ENCODE measurements at places on chromosomes 13 and 19.

- no peak for DNase-seq
These were observed 262.6 kb upstream of the RXFP2 start for GRCh38 chr13:31476753-31477152.

DNA sequence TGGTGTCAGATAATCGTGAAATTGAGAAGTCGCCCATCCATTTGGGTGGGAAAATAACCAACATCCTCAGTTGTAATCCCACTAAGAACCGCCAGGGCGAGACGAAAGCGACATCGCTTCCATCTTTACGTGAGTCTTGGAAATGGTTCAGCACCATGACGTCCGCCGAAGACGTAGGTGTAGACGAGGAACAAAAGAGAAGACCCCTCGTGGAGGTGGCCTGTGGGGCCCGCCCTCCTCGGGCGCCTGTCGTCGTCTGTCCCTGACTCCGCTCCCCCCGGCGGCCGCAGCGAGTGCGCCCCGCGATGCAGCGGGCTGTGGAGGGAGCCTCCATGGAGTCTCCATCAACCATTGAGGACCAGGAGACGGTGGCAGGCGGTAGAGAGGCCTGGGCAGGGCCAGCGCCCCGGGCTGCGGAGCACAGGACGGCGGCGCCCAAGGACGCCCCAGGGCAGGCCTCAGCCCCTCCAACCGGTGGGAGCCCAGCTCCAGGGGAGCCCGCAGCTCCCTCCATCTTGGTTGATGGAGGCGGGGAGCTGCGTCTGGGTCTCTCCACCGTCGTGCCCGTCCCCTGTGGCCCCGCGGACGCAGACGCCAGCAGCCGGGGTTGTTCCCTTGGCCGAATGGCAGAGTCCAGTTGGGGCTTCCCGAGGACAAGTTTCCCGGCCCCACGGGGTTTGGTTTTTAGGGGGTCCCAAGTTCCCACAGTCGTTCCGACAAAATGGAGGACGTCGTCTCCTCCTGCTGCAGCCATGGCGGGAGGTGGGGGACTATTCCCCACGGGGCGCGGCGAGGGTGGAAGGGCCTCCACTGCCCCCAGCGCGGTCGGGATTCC lies 990 bp upstream of the ZMYM2 start:
- peak; percentile 80 for DNase-seq

DNA sequence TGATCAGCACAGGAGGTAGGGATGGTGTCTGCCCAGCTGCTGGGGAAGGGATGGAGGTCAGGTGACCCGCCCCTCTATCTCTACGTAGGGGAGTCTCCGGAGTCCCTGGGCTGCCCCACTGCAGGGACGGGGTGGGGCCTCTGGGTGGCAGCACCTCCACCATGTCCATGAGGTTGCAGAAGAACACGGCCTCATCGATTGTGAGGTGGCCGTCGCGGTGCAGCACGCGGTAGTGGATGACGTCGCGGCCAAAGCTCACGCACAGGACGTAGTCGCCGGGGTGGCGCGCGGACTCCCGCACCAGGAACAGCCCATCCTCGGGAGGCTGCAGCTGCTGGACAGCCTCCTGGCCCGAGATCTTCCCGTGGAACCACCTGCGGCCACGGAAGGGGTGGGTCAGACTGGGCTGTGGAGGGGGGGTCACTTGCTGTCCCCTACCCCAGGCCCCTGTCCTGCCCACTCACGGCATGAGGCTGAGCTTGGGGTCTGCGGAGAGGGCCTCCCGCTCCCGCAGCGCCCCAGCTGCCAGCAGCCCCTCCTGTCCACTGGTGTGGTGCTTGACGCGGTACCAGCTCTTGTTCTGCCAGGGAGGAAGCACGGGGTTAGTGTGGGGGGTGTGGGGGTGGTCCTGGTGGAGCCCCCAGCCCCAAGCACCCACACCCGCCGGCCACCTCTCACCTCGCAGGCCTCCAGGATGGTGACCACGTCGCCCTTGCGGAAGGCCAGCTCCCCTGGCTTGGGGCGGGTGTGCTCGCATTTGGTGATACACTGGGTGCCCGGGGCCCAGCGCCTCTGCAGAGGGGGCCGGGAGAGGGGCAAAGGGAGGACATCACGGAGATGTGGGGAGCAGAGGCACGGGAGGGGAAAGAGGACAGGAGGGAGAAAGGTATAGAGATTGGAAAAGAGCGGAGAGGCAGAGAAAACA lies 2.3 kb downstream of the MATK start:
- peak; percentile 6 for DNase-seq

- DNase-seq = no peak
These were observed 8.4 kb downstream of the PPP1R14A start for GRCh38 chr19:38247734-38248268.

GRCh38 chr13:37397535-37397934 lies 201.0 kb downstream of the POSTN start:
- no peak for DNase-seq

- DNase-seq = no peak
These were observed 3.8 kb downstream of the KCTD12 start for GRCh38 chr13:76882431-76882830.

GRCh38 chr13:112114391-112114790 lies 47.4 kb downstream of the SOX1 start:
- DNase-seq = no peak

GRCh38 chr19:18894254-18895037 lies 1.5 kb downstream of the CERS1 start:
- no peak for DNase-seq

GRCh38 chr13:36430247-36431203 lies 1.8 kb upstream of the CCNA1 start:
- no peak for DNase-seq

DNA sequence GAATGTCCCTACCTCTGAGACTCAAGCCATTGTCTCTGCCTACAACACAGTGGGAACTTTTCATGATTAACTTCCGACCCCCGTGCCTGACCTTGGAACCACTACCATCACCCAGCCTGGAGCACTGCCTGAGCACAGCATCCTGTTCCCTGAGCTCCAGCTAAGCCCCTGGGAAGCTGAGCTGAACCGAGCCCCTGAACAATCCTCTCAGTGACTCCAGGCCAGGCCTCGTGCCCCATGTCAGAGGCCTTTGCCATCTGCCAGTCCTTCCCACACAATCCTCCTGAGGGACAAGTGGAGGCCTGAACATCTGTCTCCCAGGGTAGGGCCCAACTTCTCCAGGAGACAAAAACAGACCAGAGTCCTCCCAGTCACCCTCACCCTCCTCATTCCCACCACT lies 17.5 kb downstream of the CEACAM3 start:
- DNase-seq = no peak

DNA sequence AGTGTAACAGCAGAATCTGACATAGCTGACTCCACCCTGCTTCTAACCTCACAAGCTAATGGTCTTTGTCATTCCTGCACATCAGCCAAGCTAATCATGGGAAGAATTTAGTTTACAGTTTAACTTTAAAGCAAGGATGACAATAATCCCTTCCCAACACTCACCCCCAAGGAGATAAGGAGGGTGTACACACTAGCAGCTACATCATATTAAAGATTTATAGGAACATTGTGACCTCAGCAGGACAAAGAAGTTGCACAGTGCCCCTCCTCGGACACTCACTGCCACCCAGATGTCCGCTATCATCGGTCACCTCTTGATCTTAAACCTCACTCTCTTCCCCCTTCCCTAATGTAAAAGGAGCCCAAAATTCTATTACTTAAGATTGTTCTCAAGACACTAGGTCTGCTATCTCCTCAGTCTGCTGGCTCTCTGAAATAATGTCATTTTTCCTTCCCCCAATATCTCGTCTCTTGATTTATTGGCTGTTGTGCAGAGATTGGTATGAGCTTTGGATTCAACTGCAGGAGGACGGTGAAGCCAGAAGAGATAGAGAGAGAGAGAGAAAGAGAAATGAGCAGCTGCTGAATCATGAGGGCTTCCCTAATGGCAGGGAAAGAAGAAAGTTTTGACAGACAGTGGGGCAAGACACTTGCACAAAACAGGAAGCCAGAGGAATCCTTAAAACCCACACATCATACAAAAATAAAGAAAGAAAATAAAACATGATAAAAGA lies 17.5 kb upstream of the FFAR2 start:
- DNase-seq = no peak

DNA sequence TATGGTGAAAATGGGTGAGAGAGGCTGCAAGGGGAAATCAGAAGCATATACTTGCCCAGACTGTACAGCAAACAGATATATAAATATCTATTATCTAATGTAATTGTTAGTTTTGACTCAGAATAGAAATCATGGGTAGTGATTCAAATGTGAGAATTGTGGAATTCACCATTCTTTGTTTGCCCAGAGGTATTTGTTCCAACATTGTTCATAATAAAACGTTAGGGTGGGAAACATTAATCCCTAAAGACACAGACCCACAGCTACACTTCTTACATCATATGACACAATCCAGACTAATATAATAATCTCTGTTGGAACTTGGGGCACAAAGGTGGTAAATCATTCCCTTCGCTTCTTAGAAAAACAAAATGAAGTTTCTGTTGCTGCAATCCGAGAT lies 646.5 kb upstream of the SLITRK6 start:
- no peak for DNase-seq

GRCh38 chr13:42715909-42716308 lies 65.5 kb upstream of the FAM216B start:
- no peak for DNase-seq

- peak; percentile 54 for DNase-seq
These were observed 14.0 kb upstream of the CELF5 start for GRCh38 chr19:3210347-3211017.

- DNase-seq = no peak
These were observed 5.2 kb downstream of the DKKL1 start for GRCh38 chr19:49368711-49369358.
